Suprapubic skin (tissue), 4 donors: ENCODE measurements at places on chromosomes 3 and 15. TPM values are rescaled to one million over a fixed set of nuclear protein-coding genes. Genes with fewer than 3 reads are reported as not detected.

DNA sequence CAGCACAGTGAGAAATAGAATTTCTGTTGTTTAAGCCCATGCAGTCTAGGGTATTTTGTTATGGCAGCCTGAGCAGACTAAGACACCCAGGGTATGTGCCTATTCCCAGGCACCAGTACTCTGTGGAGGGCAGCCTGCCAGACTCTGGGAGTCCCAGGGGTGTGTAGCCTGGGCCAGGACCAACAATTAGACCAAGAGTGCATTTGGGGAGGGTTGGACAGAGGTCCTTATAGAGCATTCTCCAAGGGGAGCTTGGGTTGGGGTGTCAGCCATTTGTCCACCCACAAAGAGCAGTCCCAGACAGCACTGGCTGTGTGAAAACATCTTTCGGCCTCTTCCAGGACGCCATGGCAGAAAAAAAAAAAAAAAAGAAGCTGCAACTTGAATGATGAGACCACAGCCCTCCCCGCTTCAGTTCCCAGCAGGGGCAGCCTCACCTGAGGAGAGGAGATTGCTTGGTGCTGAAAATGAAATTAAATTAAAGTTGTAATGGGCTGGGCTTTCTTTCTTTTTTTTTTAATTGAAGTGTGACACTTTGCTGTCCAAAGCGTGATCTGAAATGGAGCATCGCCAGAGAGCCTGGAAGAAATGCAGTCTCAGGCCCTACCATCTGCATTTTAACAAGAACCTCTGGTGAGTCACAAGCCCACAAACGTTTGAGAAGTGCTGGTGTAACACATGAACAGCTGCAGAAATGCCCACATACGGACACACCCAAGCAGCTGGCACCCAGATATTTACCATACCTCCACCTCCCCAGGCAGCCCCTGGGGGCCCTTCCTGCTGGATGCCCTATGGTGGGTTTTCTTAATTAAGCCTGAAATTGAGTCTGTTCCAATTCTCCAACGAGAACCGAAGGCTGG is 21.3 kb upstream of the CAV3 start:
- no peak for DNase-seq
- H3K4me3 ChIP-seq = no peak overlapping the region
- no peaks in the 10 kb centered on the region for H3K27me3 ChIP-seq
- H3K4me1 ChIP-seq = peaks cover 8% of the 10 kb centered on the region
- no peak overlapping the region for H3K27ac ChIP-seq
- no peaks in the 10 kb centered on the region for H3K36me3 ChIP-seq

DNA sequence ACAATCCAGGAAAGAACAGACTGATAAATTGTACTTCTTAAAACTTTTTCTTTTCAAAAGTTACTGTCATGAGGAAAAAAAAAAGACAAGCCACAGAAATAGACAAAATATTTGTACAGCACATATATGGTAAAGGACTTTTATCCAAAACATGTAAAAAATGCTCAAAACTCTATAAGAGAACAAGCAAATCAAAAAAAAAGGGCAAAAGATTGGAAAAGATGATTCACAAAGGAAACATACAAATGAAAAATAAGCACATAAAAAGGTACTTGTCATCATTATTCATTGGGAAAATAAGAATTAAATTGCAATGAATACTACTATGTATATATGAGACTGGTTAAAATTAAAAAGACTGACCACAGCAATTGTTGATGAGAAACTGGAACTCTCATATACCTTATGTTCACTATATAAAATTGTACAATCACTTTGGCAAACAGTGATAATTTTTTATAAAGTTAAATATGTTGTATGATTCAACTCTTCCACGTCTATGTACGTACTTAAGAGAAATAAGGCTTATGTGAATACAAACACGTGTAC is 39.7 kb downstream of the DIPK2A start:
- no peaks in the 10 kb centered on the region for H3K36me3 ChIP-seq
- no peaks in the 10 kb centered on the region for H3K27me3 ChIP-seq
- no peak overlapping the region for H3K27ac ChIP-seq
- DNase-seq = no peak
- H3K4me1 ChIP-seq = no peaks in the 10 kb centered on the region

DNA sequence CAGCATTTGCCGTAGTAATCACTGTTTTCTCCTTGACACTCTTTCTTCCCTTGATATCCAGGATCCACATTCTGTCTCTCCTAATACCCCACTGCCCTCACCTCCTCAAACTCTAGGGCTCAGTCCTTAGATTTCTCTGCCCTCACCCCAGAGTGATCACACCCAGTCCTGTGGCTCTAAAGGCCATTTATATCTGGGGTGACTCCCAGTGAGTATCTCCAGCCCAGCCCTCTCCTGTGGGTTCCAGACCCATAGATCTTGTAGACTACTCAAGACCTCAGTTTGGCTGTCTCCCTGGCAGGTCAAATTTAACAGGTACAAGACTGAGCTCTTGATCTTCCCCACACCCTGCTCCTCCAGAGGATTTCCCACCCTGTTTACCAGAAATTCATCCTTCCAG is 1.3 kb downstream of the GRK7 start:
- DNase-seq = no peak
- H3K27me3 ChIP-seq = no peaks in the 10 kb centered on the region
- H3K4me1 ChIP-seq = no peaks in the 10 kb centered on the region
- no peaks in the 10 kb centered on the region for H3K36me3 ChIP-seq
- no peak overlapping the region for H3K27ac ChIP-seq

DNA sequence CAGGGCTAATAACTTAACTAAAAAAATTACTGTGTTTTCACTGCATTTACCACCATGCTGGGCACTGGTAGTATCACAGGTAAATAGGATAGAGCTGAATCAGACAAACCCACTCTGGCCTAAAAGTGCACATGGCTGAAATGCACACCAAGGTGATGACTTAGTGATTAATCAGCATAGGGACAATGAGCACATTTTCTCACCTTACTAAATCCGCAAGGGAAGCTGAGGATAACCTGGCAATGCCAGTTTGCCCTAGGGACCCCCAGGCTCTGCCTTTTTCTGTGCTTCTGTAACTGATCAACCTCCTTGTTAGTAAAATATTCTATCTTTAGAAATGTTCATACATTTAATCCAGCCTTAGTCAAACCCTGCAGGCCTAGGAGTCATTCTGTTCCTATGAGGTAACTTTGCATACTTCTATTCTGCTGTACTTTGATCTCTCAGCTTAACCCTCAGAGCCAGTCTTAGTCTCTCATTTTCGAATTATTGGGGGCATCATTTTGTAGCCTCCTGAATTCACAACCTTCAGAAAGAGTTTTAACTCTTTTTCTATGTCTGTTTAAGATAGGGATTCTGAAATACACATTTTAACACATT is 562.9 kb upstream of the KCNMB2 start:
- no peaks in the 10 kb centered on the region for H3K36me3 ChIP-seq
- H3K4me3 ChIP-seq = no peak overlapping the region
- H3K4me1 ChIP-seq = no peaks in the 10 kb centered on the region
- H3K27me3 ChIP-seq = no peaks in the 10 kb centered on the region
- no peak overlapping the region for H3K27ac ChIP-seq

DNA sequence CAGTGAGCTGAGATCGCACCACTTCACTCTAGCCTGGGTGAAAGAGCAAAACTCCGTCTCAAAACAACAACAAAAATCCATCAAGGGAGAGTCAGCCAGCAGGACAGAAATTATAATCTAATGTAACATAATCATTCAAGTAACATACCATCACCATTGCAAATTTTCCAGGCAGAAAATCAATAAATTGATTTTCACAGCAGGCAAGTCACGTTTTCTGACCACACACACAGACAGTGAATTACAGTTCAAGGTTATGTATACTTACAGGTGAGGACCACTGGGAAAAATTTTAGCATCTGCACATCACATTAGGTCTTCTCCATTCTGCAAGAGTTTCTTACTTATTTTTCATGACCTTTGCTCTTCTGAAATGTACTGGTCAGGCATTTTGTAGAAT is 29.9 kb upstream of the NPAP1 start:
- H3K4me1 ChIP-seq = no peaks in the 10 kb centered on the region
- no peaks in the 10 kb centered on the region for H3K27me3 ChIP-seq
- no peak overlapping the region for H3K4me3 ChIP-seq
- no peaks in the 10 kb centered on the region for H3K36me3 ChIP-seq
- DNase-seq = no peak
- H3K27ac ChIP-seq = no peak overlapping the region

Gene NPAP1
- not detected for total RNA-seq

Gene MAGI1
- 71.5 TPM for total RNA-seq
